ENCODE measurements at places on chromosomes 12 and 14.

DNA sequence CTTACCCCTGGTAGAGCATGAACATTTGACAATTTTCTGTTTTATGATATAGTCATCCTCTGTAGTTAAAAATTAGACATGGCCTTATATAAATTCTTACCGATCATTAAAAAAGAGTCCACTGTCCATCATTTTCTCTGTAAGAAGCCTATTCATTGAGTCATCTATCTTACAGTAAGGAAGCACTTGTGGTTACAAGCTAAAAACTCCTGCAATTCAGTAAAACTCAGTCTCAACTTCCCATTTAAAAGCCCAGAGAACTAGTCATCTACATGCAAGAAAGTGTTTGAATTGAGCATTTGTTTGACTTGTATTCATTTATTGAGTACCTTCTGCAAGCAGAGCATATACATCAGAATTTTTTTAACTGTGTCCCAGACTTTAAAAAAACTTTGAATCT lies 63.3 kb downstream of the GTF2A1 start:
- DNase-seq = no peak

DNA sequence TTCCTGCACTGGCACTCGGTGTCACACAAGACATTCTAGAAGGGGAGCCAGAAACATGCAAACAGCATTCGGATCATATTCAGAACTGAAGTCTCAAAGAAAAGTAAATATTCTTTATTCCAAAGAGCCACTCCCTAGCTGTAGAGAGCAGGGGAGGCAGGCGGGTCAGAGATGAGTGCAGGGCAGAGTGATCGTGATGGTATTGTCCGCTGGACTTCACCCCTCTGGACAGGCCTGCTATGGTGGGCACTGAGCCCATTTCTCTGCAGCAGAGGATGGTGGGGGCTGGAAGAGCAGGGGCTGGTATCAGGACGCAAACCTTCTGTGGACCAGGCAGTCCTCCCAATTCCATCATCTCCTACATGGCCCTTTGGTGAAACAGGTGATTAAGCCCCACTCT lies 25.6 kb downstream of the IRF2BPL start:
- no peak for DNase-seq

GRCh38 chr12:89334548-89335169 lies 17.6 kb downstream of the DUSP6 start:
- DNase-seq = no peak

GRCh38 chr12:91441993-91442952 lies 259.7 kb upstream of the DCN start:
- no peak for DNase-seq

DNA sequence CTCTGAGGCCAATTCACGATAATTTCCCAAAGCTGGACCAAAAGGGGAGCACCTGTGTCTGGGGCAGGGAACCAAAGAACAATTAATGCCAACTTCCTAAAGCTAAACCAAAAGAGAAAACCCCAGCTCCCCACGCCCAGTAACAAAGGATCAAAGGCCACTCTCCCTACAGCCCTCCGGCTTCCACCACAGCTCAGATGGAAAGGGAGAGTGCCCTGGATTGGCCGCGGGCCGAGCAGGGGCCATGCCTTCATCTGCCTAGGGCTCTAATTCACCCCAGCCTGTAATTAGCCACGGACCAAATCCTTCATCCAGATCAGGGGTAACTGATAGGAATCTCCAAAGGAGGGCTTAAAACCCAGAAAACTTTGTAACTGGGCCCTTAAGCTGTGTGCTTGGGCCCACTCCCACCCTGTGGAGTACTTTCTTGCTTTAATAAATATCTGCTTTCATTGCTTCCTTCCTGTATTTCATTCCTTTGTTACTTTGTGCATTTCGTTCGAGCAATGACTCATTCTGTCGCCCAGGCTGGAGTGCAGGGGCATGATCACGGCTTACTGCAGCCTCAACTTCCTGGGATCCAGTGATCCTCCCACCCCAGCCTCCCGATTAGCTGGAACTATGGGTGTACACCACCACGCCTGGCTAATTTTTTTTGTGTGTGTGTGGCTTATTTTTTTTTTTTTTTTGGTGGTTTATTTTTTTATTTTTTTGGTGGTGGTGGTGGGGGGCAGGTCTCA lies 65.5 kb upstream of the PPP4R3A start:
- no peak for DNase-seq

- DNase-seq = no peak
These were observed 212.8 kb upstream of the KITLG start for GRCh38 chr12:88793096-88793495.

- DNase-seq = no peak
These were observed 12.7 kb upstream of the MBIP start for GRCh38 chr14:36333119-36333518.

DNA sequence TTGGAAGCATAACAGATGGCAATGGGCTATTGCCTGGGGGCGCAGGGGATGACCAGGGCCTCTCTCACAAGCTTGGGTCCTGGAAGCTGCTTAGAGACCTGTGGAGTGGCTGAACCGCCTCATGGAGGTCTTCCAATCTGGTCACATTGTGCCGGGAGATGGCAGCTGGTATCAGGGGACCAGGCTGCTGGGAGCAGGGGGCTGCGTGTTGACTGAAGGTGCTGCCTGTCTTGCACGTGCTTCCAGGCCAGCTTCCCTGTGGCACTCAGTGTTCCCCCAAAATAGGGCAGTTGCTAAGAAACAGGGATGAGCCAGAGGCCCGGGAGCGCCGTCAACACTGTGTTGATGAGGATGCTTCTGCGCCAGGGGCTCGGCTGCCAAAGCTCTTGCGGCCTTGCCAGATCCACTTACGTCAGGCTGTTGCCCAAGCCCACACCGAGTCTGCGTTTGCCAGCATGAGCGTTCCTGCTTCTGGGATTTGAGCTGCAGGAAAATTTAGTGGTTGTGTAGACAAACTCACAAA lies 39.8 kb downstream of the ELK3 start:
- no peak for DNase-seq

GRCh38 chr12:26298785-26299621 lies 103.6 kb downstream of the SSPN start:
- no peak for DNase-seq

DNA sequence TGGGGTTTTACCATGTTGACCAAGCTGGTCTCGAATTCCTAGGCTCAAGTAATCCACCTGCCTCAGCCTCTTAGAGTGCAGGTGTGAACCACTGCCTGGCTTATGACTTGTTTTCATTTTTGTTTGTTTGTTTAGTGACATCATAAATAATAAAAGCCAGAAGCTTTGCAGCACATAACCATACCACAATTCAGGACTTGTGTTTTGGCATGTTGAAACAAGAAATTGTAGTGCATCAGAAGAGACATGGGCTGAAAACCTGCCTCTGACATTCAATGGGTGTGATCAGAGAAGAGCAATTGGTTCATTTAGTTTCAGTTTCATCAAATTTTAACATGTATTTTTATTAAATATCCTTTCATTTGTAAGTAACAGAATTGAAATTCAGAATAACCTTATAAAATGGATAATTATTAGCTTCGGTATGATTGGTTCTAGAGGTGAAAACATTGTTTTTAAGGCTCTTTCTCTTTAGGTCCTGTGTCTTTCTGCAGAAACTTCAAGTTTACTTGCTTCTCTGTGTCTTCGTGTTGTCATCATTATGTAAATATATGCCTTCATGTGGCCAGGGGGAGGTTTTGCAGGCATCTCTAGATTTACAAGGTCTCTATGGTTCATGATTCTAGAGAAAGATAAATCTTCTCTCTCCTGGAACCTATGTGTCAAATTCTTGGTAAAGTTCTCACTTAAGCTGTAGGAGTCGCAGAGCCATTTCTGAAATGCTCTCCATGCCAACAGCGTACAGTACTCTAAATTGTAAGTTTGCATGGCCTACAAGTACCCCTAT lies 312.0 kb downstream of the KCNC2 start:
- no peak for DNase-seq

- no peak for DNase-seq
These were observed 84.6 kb upstream of the GRIN2B start for GRCh38 chr12:14066021-14066420.

DNA sequence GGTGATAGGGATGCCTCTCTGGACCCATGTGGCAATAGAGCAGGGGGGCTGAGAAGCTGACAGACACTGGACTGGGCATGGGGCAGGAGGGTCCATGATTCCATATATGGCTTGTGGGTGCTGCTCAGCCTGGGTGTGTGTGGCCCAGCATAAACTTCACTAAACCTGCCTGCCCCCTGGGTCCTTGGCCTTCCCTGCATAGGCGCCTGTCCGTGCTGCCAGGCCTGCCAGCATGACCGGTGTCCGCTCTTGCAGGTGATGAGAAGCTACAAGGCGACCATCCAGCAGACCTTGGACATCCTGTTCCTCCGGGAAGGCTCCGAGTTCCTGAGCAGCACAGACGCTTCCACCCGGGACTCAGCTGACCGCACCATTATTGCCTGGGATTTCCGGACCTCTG lies 61.6 kb downstream of the BEGAIN start:
- no peak for DNase-seq

DNA sequence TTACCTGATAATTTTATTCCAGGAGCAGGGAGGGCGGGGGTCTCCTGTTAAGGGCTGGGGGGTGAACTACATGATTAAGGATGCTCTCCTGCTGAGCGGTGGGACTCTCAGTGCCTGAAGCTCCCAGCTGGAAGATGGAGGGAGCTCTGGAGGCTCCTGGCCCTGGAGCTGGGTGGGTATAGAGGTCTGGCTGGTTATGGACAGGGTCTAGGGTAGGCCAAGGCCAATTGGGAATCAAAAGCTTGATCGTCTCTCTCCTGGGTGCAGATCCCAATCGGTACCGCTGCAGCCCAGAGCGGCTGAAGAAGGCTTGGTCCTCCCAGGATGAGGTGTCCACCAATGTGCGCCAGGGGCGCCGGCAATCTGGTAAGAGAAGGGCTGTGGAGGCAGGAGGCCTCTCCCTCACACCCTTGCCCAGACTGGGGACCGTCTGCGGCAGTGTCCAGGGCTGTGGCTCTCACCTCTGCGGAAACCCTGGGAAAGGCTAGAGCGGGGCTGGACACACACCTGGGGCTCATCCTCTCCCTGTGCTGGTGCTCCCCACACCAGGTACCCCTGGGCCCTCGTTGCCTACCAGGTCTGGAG lies 28.4 kb downstream of the PLEKHG3 start:
- no peak for DNase-seq

DNA sequence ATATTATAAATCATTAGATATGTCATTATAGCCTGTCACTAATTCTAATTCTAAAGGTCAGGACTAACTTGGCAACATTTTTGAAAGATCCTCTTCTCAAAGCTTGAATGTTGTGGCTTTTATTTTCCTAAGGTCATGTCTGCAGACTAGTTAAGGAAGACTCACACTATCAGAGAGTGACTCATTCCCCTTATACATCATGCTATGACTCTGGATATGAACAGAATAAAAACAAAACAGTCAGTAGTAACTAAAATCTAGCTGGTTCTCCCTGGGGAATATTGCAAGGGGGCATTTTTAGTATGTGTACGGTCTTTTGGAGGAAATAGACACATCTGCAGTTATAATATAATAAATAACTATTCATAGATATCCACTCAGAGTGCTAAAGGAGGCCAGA lies 170.6 kb downstream of the SLC2A13 start:
- no peak for DNase-seq

DNA sequence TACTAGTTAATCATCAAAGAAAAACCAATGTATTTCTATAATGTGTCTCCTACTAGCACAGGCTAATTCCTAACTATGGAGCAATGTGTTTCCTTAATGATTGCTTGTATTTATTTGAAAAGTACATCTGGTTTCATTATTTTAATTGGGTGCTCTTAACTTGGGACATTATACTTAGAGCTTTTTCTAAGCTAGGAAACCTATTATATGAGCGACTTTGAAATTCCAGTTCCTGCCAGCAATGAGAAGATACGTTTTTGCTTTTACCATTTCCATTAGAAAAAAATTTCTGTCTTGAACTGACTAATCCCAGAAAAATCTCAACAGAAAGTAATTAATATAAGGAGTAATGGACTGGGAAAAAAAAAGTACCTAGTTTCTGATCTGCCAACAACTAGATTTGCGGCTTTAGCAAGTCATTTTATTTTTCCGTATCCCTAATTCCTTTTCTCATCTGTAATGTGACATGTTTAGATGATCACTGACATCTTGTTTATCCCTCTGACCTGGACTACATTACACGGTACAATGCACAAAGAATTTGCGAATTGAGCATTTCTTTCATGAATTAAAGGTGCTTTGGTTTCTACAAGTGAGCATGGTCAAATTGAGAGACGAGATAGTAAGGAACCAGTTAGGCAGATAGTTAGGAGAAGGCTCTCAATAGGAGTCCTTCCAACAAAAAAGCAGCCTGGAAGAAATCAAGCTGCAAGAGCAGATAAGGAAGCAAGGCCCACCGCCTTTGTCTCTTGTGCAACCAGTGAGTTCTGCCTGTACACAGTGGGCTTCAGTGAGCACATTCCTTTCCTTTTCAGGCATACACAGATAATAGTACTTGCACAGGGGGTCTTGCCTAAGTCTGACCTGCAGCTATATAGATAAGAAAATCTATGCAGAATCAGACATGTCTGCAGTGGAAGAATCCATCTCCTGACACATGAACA lies 1765.0 kb upstream of the FLRT2 start:
- no peak for DNase-seq

DNA sequence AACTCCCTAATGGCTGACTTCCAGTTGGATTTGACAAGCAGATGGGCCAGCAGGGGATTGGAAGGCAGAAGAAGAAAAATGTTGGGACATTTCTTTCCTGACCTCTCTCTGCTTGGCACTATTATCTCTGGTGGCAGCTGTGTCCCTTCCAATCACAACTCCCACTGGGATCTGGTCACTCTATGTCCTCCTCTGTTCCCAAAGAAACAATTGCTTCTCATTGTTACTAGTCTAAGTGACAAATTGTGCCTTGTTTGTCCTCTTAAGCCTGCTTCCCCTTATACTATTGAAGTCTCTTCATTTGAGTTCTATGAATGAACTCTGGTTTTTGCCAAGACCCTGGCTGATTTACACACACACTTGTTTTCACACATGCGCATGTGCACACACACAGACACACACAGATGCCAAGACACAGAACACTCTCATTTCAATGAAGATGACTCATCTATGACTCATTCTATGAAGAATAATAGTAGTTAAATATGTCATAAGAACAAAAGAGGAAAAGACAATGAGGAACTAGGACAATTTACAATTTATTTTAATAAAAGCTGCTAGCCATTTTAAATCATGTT lies 83.0 kb upstream of the FAR2 start:
- no peak for DNase-seq

GRCh38 chr14:81473456-81474147 lies 60.1 kb downstream of the SEL1L start:
- no peak for DNase-seq

DNA sequence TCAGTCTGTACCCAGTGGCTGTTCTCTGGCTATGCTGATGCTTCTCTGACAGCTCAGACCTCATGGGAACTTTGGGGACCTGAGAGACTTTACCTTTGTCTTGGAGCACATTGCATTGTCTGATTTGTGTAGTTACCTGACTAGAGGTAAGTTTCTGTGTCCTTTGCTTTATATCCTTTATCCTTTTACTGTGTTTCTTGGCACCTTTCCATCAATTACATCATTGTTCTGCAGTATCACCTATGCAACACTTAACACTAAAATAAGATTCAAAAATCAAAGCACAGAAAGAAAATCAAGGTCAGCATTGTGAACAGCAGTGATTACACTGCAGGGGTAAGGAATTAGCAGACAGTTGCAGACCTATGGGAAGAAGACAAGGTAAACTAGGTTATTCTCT lies 43.8 kb downstream of the SLC35F4 start:
- DNase-seq = no peak

GRCh38 chr14:58280954-58281787 lies 17.2 kb upstream of the ARID4A start:
- DNase-seq = no peak

All from stimulated activated CD4-positive, alpha-beta T cell treated with anti-CD3 and anti-CD28 coated beads, TNF-alpha, amount 100 ng/mL, for 1 hour (primary cell).